ENCODE measurements at places on chromosomes 12 and 14.

DNA sequence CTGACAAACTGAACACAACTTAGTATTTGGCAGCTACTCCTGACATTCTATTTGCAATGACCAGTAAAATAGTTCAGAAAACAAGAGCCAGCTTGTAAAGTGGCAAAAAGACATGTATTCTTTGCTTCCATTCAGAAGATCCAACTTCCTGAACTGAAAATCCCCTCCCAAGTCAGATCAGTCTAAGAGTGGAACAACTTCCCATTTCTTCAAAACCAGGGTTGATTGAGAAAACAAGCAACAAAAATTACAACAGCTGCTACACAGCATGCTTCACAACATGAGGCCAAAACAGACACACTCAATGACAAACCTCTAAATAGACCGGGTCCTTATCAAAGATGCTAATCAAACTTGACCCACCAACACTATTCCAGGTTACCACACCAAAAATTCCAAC is 40.3 kb downstream of the CIT start:
- no peak for DNase-seq

- no peak for DNase-seq
Observed at GRCh38 chr14:81662066-81662465, 128.4 kb upstream of the SEL1L start.

DNA sequence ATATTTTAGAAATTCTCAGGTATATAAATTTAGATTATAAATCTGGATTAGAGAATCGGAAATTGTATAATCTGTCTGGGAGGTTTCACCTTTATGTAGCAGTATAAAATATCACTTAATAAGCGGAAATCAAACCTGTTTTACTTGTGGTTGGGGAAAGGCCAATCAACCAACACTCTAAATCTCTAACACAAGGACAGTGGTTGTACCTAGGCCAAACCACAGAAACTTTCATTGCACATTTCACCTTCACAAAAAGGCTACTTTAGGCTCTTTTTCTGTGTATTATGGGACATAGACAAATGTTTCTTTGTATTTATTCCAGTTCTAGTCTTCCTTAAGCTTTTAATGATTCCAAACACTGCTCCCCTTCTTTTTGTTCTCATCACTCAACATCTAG is 19.8 kb downstream of the ERH start:
- no peak for DNase-seq

- no peak for DNase-seq
Observed at GRCh38 chr14:80356413-80356812, 145.1 kb upstream of the DIO2 start.

GRCh38 chr12:4518106-4518728 is 20.5 kb upstream of the RAD51AP1 start:
- DNase-seq: no peak

- no peak for DNase-seq
Observed at GRCh38 chr14:56333359-56334292, 215.4 kb downstream of the PELI2 start.

DNA sequence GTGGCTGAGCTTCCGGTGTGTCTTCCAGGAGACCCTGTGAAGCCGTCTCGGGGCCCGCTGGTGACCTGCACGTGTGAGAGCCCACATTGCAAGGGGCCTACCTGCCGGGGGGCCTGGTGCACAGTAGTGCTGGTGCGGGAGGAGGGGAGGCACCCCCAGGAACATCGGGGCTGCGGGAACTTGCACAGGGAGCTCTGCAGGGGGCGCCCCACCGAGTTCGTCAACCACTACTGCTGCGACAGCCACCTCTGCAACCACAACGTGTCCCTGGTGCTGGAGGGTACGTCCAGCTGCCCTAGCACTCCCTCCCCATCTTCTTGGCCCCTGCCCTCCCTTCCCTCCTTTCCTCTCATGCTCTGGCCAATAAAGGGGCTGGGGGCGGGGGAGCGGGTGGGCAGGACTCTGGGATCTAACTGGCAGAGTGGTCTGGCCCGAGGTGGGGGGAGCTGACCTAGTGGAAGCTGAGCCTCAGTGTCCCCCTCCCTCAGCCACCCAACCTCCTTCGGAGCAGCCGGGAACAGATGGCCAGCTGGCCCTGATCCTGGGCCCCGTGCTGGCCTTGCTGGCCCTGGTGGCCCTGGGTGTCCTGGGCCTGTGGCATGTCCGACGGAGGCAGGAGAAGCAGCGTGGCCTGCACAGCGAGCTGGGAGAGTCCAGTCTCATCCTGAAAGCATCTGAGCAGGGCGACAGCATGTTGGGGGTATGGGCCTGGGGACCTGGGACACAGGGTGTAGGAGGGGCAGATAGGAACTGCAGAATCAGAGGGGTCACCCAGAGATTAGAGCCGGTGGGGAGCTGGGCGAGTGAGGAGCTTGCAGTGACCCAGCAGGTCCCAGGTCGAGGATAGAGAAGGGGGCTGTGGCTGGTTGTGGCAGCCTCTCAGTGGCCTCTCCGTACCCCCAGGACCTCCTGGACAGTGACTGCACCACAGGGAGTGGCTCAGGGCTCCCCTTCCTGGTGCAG is 6.0 kb downstream of the ACVRL1 start:
- no peak for DNase-seq
